Activated CD4-positive, alpha-beta T cell treated with anti-CD3 and anti-CD28 coated beads, Interleukin-2, amount 50 U/mL, for 48 hours (primary cell): ENCODE measurements at places on chromosomes 1 and 21.

GRCh38 chr1:244437086-244437468 lies 14.6 kb downstream of the ADSS2 start:
- DNase-seq: no peak

DNA sequence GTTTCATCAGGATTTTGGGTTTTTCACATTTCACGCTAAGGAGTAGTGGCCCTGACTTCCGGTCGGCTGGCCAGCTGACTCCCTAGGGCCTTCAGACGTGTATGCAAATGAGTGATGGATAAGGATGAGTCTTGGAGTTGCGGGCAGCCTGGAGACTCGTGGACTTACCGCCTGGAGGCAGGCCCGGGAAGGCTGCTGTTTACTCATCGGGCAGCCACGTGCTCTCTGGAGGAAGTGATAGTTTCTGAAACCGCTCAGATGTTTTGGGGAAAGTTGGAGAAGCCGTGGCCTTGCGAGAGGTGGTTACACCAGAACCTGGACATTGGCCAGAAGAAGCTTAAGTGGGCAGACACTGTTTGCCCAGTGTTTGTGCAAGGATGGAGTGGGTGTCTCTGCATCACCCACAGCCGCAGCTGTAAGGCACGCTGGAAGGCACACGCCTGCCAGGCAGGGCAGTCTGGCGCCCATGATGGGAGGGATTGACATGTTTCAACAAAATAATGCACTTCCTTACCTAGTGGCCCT lies 23.1 kb upstream of the TNFRSF1B start:
- DNase-seq: no peak

- no peak for DNase-seq
Observed at GRCh38 chr1:46639547-46639946, 22.9 kb upstream of the MOB3C start.

- no peak for DNase-seq
Observed at GRCh38 chr1:223413216-223413615, 20.0 kb downstream of the CCDC185 start.

- no peak for DNase-seq
Observed at GRCh38 chr21:24636696-24637095, 970.6 kb downstream of the MRPL39 start.

DNA sequence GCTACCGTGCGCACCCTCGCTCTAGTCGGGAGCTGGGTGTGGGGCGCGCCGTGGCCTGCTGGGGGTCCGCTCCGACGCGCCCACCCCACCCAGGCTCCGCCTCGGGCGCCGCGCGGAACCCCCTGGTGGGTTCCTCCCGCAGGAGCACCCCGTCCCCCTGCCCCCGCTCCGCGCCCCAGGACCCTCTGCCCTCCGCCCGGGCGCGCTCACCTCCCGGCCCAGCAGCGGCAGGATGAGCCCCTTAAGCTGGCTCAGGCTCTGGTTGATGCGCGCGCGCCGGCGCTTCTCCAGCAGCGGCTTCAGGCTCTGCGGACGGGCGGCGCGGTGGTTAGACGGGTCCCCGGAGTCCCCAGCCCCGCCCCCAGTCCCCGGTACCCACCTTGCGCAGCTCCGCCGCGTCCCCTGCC lies 319 bp downstream of the HES2 start:
- DNase-seq: no peak

- DNase-seq: no peak
Observed at GRCh38 chr1:243598433-243598832, 251.6 kb downstream of the AKT3 start.

DNA sequence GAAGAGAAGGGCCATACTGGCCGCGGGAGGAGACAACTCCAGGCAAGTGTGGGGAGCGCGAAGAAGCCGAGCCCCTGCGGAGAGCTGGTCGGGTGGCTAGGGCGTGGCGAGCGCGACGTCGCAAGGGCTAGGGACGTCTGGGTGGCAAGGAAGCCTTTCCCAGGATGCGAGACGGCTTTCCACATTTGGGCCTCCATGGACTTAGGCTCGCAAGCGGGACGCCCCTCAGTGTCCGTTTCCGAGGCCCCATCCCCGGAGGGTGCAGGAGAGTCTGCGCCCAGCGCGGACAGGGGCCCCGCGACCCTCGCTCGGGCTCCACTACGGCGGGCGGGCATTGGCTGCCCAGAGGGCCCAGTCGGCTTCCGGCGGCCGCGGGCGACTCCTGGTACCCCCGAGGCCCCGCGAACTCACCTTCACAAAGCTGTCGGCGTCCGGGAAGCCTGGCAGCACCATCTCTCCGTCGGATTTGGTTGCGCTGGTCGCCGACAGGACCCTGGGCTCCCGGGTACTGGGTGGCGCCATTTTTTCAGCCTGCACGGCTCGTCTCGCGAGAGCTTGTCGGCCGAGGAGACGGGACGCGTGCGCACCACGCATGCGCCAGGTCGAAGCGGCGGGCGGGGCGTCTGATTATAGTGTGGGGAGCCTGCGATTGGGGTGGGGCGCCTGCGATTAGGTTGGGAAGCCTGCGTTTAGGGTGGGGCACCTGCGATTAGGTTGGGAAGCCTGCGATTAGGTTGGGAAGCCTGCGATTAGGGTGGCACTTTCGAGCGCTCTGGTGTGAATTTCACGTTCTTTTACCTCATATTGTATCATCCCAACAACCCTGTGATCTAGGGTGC lies at the start of gene EXOSC10:
Gene EXOSC10 (minus strand): TSS at position 560 of the 839 bp plus-strand sequence. CDS start 38 bp downstream, at position 522.
- peak; percentile 95 for DNase-seq

GRCh38 chr1:27446496-27447020 lies 43.4 kb downstream of the WASF2 start:
- DNase-seq: no peak

DNA sequence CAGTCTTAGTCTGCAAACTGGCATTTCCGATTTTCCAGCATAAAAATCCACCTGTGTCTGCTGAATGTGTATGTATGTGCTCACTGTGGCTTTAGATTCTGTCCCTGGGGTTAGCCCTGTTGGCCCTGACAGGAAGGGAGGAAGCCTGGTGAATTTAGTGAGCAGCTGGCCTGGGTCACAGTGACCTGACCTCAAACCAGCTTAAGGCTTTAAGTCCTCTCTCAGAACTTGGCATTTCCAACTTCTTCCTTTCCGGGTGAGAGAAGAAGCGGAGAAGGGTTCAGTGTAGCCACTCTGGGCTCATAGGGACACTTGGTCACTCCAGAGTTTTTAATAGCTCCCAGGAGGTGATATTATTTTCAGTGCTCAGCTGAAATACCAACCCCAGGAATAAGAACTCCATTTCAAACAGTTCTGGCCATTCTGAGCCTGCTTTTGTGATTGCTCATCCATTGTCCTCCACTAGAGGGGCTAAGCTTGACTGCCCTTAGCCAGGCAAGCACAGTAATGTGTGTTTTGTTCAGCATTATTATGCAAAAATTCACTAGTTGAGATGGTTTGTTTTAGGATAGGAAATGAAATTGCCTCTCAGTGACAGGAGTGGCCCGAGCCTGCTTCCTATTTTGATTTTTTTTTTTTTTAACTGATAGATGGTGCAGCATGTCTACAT lies 2.5 kb upstream of the OLFML3 start:
- DNase-seq: no peak

DNA sequence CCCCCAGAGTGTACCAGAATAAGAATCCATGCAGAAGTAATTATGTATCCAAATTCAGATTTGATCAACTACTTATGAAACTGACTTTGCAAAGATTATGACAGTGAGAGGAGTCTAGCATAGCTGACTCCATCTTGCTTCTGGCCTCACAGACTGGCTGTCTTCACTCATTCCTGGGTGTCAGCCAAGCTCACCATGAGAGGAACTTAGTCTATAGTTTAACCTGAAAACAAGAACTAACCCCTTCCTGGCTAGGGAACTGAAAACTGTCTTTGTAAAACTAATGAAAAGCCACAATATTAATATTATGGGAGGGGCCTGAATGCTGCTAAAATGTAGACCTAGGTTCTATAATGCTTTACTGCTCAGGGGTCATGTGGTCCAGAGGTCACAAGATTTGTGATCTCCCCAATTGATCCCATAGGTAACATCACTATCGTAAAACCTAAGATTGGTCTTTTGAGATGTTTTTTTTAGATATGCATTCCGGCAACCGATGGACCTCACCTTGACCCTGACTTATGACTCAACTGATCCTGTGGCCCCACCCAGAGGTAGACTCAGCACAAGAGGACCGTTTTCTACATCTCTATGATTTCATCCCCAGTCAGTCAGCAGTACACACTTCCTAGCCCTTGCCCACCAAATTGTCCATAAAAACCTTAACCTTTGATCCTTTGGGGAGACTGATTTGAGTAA lies 55.2 kb downstream of the ATP1B1 start:
- DNase-seq: no peak

DNA sequence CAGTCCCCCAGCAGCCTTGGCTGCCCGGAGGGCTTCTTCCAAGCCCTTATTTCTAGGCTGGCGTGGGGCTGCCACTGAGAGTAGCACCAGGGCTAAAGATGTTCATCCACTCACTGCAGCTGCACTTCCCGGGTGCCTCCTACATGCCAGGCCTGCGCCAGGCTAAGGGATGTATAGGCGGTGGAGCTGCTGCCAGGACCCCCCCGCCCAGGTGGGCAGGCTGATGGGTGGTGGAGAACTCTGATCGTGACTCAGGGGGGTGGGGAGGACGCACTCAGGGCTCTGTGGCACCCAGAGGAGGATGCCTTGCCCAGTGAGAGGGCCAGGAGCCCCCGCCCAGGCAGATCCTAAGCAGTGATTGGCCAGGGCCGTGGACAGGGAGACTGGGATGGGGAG lies 34.1 kb downstream of the CFAP74 start:
- no peak for DNase-seq

- DNase-seq: no peak
Observed at GRCh38 chr21:36709030-36709867, 10.3 kb downstream of the SIM2 start.

- no peak for DNase-seq
Observed at GRCh38 chr1:11331036-11331944, 58.3 kb downstream of the UBIAD1 start.

- no peak for DNase-seq
Observed at GRCh38 chr1:218529646-218530300, 184.6 kb downstream of the TGFB2 start.

DNA sequence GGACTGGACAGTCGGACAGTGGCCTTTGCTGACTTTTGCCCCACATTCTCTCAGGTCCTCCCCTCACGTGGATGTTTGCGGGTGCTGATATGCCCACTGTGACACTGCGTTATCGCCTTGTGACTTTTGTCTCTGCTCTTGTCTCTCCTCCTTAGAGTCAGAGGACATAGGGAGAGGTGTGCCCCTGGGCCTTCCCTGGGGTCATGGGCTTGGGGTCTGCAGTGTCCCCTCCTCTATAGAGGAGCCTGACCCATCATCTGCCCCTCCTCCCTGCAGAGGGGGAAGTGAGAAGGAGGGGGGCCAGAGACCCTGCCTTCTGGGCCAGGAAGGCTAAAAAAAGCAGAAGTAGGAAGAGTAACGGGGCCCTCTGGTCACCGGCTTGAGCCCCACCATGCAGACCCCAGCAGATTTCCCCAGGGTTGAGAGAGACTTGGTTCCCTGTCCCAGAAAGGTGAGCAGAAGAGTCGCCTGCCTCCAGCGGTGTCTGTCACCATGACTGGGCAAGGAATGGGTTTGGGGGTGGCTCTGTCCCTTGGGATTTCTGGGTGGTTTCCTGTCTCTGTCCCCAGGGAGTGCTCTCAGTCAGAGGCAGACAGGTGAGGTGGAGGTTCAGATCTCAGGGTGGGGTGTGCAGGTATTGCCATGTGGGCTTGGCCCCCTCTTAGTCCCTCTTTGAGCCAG lies 13.3 kb downstream of the RPS6KA1 start:
- DNase-seq: no peak

DNA sequence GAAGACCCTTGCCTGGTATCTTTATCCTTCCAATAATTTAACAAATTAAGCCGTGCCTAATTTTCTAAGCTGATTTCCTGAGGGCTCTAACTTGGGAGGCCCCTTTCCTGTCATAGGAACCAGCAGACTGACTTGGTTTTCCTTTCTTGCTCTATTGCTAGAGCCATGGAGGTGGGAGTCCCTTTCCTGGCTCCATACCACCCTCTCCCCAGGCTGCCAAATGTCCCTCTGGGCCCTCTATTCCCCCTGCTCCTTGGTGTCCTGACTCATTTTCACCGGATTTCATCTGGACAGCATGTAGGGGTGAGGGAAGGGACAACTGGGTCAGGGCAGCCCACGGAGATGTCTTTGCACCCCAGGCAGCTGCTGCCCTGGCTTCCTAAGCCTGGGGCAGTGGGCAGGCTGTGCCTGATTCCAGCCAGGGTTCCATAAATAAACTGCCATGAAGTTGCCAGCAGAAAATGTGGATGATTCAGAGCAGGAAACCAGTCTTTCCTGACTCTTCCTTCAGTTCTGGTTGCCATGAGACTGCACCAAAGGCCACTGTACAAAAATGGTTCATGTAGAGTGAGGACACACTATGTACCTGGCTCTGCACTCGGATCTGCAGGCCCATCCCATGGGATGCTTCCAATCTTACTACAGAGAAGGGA lies 38.0 kb upstream of the SERBP1 start:
- DNase-seq: no peak

DNA sequence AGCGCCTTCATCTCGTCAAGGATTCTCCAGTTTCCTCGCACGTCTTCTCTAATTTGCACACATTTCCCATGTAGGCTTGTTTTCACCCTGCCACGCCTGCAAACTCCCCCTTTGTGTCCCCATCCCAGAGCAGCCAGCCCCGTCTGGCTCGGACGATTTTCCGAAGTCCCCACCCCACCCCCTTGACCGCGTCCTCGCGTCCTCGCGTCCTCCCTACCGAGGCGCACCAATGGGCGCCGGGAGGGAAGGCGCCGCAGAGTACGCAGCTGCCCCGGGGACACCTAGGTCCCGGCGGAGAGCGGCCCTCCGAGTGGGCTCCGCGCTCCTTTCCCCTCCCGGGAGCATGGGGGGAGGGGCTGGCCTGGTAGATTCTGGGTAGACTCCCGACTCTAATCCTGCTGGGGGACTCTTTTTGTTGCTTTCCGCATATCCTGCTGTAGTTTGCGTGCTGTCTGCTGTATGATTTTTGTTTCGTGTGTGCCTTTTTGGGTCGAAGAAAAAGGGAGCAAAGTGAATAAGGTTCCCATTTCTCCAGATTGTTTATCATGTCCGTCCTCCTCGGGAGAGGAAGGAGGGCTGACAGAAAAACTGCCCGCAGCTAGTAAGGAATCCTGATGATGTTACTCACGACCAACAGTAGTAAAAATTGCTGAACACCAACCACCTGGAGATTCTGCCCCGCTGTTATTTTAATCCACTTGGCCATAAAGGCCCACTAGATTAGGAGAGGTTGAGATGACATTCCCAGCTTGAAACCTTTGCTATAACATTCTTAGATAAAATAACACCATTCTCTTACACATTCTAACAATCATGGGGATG lies 1.5 kb downstream of the CACHD1 start:
- DNase-seq: peak; percentile 8

DNA sequence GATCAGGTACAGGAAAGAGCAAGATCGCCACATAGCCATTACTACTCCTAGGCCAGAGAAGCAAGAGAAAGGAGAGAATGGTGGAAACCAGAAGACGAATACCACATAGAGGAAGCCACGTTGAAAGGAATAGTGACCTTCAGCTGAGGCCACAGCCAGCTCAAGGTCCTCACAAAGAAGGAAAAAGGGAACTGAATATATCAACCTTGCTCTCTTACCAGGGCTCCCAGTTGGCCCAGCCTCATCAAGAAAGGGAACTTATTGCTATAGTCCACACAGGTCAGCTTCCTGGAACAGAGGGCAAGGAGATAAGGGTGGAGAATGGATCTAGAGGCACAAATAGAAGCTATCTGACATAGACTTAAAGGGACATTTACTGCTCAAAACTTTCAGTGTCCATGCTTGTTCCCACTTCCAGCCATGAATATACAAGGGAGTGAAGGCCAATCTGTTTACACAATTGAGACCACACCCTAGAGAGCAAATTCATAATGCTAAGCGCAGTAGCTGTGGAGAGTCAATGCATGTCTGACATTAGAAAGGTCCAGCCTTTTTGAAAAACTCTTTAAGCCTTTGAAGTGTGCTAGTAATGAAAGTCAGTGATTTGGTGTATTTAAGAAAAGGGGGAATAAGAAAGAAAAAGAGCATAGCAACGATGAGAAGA lies 120.7 kb upstream of the ZC3H11B start:
- no peak for DNase-seq

GRCh38 chr1:20686883-20687725 lies 25.9 kb upstream of the DDOST start:
- no peak for DNase-seq
